ENCODE measurements at places on chromosomes 3 and 15.

DNA sequence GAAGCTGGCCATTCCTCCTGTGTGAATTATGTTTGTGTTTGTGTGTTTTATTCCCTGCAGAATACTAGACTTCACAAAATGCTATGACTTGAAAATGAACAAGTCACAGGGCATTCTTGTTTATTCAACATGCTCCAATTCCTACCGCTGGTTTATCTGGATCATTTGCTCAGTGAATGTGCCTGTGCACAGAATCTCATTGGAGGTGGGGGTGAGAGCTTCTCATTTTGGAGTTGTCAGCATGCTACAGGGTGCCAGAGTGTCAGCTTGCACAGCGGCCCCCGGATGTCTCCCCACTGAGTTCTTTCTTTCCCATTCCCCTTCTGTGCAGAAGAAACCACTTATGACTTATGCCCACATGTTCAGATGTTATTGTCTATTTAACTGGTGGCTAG lies 428.7 kb downstream of the ROBO2 start:
- no peak for DNase-seq

- no peak for DNase-seq
Measured at GRCh38 chr3:101825904-101826445, 23.3 kb upstream of the NFKBIZ start.

- no peak for DNase-seq
Measured at GRCh38 chr3:16816048-16816780, 68.5 kb upstream of the PLCL2 start.

DNA sequence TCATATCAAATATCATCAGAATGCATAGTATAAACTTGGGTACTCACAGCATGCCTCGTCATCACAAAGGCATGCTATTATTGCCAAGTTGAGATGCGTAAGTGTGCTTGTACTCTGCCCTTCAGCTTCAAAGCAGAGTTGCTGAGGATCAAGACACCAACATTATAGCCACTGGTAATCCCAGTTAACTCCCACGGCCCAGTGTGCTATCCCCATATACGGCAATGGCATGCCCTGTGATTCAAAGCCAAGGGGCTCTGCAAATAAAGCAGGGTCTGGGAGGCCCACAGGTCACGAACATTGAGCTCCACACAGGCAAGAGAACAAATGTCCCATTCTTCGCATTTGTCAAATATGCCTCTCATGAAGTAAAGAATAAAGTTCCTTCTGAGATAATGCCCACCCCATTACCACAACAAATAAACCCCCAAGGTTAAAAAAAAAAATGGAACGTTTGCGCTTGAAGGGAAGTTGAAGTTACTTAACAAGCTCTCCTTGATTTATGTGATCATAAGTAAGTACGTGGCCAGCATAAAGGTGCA lies 298.1 kb upstream of the NECTIN3 start:
- DNase-seq, result no peak

Measured in putamen (tissue), 1 donor.